Mesothelial cell of epicardium (in vitro differentiated cells): ENCODE measurements at places on chromosomes 6 and 20. TPM values are rescaled to one million over a fixed set of nuclear protein-coding genes. Genes with fewer than 3 reads are reported as not detected.

The TCP11 gene
- total RNA-seq: 0.20 to 0.24 TPM (median 0.20 TPM) in 3 replicates

The GSTA3 gene
- not detected in 3 replicates for total RNA-seq

The TGIF2 gene
- total RNA-seq: 94.4 to 101 TPM (median 98.4 TPM) in 3 replicates

The PROKR2 gene
- 2.1 to 2.4 TPM (median 2.3 TPM) in 3 replicates for total RNA-seq

The TP53TG5 gene
- total RNA-seq: 0.47 to 0.69 TPM in 2 of 3 replicates, not detected in the other

- no peaks in the 10 kb centered on the region for H3K36me3 ChIP-seq
- H3K27ac ChIP-seq: no peak overlapping the region
- H3K4me1 ChIP-seq: no peaks in the 10 kb centered on the region
- no peak for DNase-seq
- peaks cover 13% of the 10 kb centered on the region for H3K27me3 ChIP-seq
Measured at GRCh38 chr20:61459705-61460104, 207.6 kb downstream of the CDH4 start.

DNA sequence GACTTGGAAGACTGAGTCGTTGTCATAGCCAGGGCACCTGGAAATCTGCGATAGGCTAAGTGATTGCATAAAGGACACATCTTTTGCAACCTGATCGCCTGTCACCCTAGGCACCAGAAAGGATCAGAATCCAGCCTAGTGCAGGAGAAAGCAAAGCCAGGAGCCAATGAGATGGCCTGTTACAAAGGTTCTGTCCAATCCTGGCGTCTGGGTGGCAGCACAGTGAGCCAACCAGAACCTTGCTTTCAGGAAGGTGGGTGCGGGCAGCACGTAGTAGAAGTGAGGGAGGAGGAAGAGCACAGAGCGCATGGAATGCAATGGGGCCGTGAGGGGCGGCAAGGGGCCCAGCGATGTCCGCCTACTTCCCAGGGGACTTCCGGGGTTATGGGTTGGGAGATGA is 120.4 kb upstream of the GGTLC1 start:
- H3K36me3 ChIP-seq: no peaks in the 10 kb centered on the region
- H3K27me3 ChIP-seq: no peaks in the 10 kb centered on the region
- no peak overlapping the region for H3K27ac ChIP-seq
- H3K4me1 ChIP-seq: no peaks in the 10 kb centered on the region
- no peak for DNase-seq

DNA sequence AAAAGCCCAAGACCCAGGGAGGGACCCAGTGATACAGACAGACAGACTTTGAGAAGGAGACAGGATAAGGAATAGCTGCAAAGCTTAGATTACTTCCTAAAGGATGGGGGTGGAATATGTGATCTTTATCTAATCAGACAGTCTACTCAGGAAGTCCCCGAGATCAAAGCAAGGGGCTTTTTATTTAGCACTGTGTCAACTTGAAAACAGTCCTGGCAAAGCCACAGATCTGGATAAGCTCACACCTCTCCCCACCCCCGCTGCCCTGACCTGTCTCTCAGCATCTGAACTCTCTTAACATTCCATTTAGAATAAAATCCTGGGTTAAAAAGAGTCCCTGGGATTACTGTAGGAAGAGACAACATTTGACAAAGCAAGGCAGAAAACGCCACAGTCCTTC is 101.5 kb downstream of the ISM1 start:
- no peak for DNase-seq
- H3K4me1 ChIP-seq: peaks cover 17% of the 10 kb centered on the region
- H3K36me3 ChIP-seq: no peaks in the 10 kb centered on the region
- H3K27me3 ChIP-seq: no peaks in the 10 kb centered on the region
- H3K27ac ChIP-seq: peak overlapping the region; percentile 73
- no peak overlapping the region for H3K4me3 ChIP-seq

DNA sequence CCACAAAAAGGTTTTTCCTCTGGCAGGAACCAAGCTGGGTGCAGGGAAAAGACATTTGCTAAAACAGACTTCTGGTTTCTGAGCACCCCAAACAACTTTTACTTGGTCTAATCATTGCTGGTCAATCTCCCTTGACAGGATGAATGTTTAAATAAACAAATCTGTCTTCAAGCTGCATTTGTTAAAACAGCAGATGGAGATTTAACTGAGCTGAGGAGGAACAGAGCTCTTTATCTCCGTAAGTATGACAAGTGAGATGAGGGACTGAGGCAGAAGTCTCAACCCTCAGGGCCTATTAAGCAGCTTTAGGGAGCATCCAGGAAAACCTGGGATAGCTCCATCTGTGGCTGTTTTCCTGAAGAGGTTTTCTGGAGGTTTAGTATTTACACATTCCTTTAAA is 40.6 kb downstream of the NINL start:
- H3K36me3 ChIP-seq: peaks cover 4% of the 10 kb centered on the region
- H3K27me3 ChIP-seq: no peaks in the 10 kb centered on the region
- no peak overlapping the region for H3K4me3 ChIP-seq
- peak overlapping the region; percentile 92 for H3K27ac ChIP-seq
- peaks cover 59% of the 10 kb centered on the region for H3K4me1 ChIP-seq
- DNase-seq: no peak

- H3K4me3 ChIP-seq: no peak overlapping the region
- H3K36me3 ChIP-seq: peaks cover 9% of the 10 kb centered on the region
- H3K27ac ChIP-seq: peak overlapping the region; percentile 88
- DNase-seq: no peak
- H3K4me1 ChIP-seq: peaks cover 31% of the 10 kb centered on the region
Measured at GRCh38 chr6:43496370-43497128, 13.6 kb downstream of the LRRC73 start.

GRCh38 chr6:89010825-89011224 is 47.4 kb upstream of the RNGTT start:
- H3K27ac ChIP-seq: no peak overlapping the region
- H3K4me1 ChIP-seq: peaks cover 22% of the 10 kb centered on the region

DNA sequence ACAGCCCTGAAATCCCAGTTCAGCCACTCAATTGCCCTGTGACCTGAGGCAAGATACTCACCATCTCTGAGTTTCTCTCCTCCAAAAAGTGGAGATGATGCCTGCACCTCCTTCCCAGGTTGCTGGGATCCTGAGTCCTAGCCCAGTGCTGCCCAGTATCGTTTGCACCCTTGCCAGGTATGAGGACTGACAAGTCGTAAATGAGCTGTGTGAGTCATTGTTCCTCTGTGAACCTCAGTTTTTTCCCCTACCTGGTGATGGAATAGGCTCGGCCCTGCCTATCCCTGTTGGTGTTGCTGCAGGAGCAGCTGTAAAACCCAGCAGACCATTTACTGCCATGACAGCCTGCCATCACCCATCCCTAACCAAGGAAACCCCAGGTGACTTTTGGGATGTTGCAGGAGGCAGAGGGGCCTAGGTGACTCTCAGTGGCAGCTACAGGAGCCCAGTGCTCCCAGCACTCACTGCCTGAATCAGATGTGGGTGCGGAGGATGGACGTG is 229.3 kb downstream of the SYNDIG1 start:
- H3K27me3 ChIP-seq: peaks cover 23% of the 10 kb centered on the region
- DNase-seq: peak; percentile 30
- H3K36me3 ChIP-seq: no peaks in the 10 kb centered on the region
- H3K4me3 ChIP-seq: no peak overlapping the region
- no peak overlapping the region for H3K27ac ChIP-seq

- H3K4me3 ChIP-seq: no peak overlapping the region
- peaks cover 2% of the 10 kb centered on the region for H3K4me1 ChIP-seq
- H3K27ac ChIP-seq: no peak overlapping the region
- peaks cover 81% of the 10 kb centered on the region for H3K27me3 ChIP-seq
Measured at GRCh38 chr20:36310215-36310981, 4.3 kb downstream of the DLGAP4 start.

DNA sequence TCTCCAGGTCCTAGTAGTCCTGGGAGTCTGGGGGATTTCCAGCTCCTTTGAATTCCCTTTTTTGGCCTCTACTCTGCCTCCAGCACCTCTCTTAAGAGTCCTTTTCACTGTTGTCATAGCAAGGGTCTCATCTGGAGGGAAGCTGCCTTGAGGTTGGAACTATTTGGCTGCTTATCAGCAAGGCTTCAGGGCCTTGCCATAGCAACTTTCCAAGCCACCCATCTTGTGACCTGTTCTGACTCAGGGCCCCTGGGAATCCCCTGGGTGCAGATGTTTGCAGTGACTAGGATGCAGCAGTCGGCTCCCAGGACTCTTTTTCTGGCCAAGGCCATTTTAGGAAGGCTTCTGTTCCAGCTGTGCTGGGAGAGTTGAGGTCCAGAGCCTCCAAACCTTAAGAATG is 12.4 kb downstream of the PKIG start:
- H3K27me3 ChIP-seq: no peaks in the 10 kb centered on the region
- H3K27ac ChIP-seq: peak overlapping the region; percentile 84
- DNase-seq: no peak

- H3K36me3 ChIP-seq: no peaks in the 10 kb centered on the region
- DNase-seq: no peak
- H3K4me1 ChIP-seq: peaks cover 17% of the 10 kb centered on the region
- no peak overlapping the region for H3K27ac ChIP-seq
Measured at GRCh38 chr6:79814940-79815339, 132.4 kb downstream of the ELOVL4 start.

GRCh38 chr6:109483735-109484057 is 677 bp upstream of the ZBTB24 start:
- peaks cover 27% of the 10 kb centered on the region for H3K4me1 ChIP-seq
- peaks cover 16% of the 10 kb centered on the region for H3K36me3 ChIP-seq
- peak overlapping the region; percentile 11 for H3K27ac ChIP-seq
- peak overlapping the region; percentile 63 for H3K4me3 ChIP-seq

DNA sequence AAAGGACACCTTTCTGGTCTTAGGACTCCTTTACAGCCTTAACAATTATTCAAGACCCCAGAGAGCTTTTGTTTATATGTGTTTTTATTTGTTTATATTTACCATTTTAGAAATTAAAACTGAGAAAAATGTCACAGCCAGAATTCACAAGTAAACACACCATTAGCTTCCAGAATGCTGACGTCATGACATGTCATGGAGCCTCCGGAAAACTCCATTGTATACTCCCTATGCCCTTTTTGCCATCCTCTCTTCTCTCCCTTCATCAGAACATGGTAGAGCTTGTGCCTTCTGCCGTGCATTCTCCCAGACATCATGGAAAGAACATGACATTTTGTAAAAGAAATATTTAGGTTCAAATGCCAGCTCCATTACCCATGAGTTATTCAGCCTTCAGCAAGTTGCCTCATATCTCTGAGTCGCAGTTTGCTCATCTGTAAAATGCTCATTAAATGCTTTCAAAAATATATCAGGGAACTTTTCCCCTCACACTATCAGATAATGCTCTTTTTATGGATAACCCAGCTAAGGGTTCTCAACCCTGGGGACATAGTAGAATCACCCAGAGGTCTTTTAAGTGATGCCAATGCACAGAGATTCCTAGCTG is 27.8 kb downstream of the TNFAIP3 start:
- DNase-seq: no peak
- no peak overlapping the region for H3K4me3 ChIP-seq
- no peaks in the 10 kb centered on the region for H3K36me3 ChIP-seq
- peaks cover 1% of the 10 kb centered on the region for H3K27me3 ChIP-seq
- no peak overlapping the region for H3K27ac ChIP-seq
- H3K4me1 ChIP-seq: peaks cover 4% of the 10 kb centered on the region

- no peak overlapping the region for H3K27ac ChIP-seq
- peaks cover 4% of the 10 kb centered on the region for H3K27me3 ChIP-seq
- no peak for DNase-seq
Measured at GRCh38 chr6:68473433-68474210, 161.5 kb upstream of the ADGRB3 start.

GRCh38 chr6:139142262-139142661 is 7.4 kb downstream of the HECA start:
- DNase-seq: no peak
- H3K27me3 ChIP-seq: no peaks in the 10 kb centered on the region
- peaks cover 9% of the 10 kb centered on the region for H3K36me3 ChIP-seq
- H3K4me1 ChIP-seq: peaks cover 28% of the 10 kb centered on the region
- H3K27ac ChIP-seq: no peak overlapping the region

GRCh38 chr6:163808231-163808630 is 393.7 kb downstream of the QKI start:
- H3K27ac ChIP-seq: no peak overlapping the region
- no peaks in the 10 kb centered on the region for H3K27me3 ChIP-seq
- no peak overlapping the region for H3K4me3 ChIP-seq
- H3K4me1 ChIP-seq: no peaks in the 10 kb centered on the region
- DNase-seq: no peak
- no peaks in the 10 kb centered on the region for H3K36me3 ChIP-seq

DNA sequence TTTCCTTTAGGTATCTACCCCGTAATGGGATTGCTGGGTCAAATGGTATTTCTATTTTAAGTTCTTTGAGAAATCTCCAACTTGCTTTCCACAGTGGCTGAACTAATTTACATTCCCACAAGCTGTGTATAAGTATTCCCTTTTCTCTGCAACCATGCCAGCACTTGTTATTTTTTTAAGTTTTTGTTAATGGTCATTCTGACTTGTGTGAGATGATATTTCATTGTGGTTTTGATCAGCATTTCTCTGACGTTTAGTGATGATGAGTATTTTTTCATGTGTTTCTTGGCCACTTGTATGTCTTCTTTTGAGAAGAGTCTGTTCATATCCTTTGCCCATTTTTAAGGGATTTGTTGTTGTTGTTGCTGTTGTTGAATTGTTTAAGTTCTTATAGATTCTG is 871.1 kb downstream of the KIF16B start:
- H3K27ac ChIP-seq: no peak overlapping the region
- no peaks in the 10 kb centered on the region for H3K27me3 ChIP-seq
- peaks cover 11% of the 10 kb centered on the region for H3K4me1 ChIP-seq
- DNase-seq: no peak

GRCh38 chr6:18420328-18420727 is 33.2 kb downstream of the RNF144B start:
- no peak for DNase-seq
- H3K4me3 ChIP-seq: no peak overlapping the region
- H3K27me3 ChIP-seq: peaks cover 2% of the 10 kb centered on the region
- no peak overlapping the region for H3K27ac ChIP-seq

DNA sequence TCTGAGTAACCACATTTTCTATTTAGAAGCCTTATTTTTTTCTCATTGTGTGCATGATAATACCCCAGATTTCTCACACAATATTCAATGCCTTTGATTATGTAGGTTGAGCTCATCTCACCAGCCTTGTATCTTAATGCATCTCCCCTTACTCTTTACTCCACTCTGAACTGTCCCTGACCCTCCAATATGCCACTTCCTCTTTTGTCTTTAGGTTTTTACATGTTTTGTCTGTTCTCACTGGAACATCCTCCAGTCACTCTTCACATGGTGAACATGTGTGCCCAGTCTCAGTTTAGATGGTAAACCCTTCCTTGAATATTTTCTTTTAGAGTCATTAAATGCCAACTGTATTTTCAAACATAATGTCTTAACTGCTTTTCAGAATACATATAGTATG is 392.9 kb upstream of the IMPG1 start:
- no peak overlapping the region for H3K4me3 ChIP-seq
- H3K36me3 ChIP-seq: peaks cover 4% of the 10 kb centered on the region
- no peak overlapping the region for H3K27ac ChIP-seq
- DNase-seq: no peak
- no peaks in the 10 kb centered on the region for H3K27me3 ChIP-seq

GRCh38 chr6:144657691-144658090 is 372.6 kb downstream of the UTRN start:
- H3K36me3 ChIP-seq: no peaks in the 10 kb centered on the region
- DNase-seq: no peak
- H3K4me3 ChIP-seq: no peak overlapping the region
- H3K4me1 ChIP-seq: peaks cover 36% of the 10 kb centered on the region

- H3K27me3 ChIP-seq: no peaks in the 10 kb centered on the region
- H3K36me3 ChIP-seq: peaks cover 12% of the 10 kb centered on the region
- no peak overlapping the region for H3K27ac ChIP-seq
- DNase-seq: no peak
Measured at GRCh38 chr6:136628996-136629395, 78.8 kb upstream of the MAP7 start.
